ENCODE measurements at places on chromosomes 4 and X.

- DNase-seq, result no peak
Observed at GRCh38 chr4:147640331-147640730, 23.1 kb downstream of the TMEM184C start.

GRCh38 chrX:18558799-18559198, 113.1 kb downstream of the RS1 start:
- DNase-seq, result no peak

GRCh38 chr4:81304871-81305270, 89.8 kb upstream of the PRKG2 start:
- no peak for DNase-seq

DNA sequence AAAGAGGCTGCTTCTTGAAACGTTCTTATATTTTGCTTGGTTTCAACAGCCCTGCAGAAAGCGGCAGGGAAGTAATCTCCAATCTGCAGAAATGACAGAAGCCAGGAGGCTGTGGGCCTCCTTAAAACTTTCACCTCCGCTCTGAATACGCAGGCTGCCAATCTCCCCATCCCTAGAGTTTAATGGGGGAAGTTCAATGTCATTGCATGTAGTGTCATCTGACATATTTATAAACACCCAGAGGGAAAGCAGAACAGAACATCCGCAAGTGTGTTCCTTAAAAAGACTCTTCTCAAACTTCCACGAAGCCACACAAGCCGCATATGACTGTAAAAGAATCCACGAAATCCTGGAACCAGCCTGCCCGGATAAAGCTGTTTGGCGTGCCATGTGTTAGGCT, 148.8 kb upstream of the TBL1X start:
- no peak for DNase-seq

- DNase-seq, result no peak
Observed at GRCh38 chr4:153646978-153647377, 37.1 kb upstream of the TLR2 start.

Measured in cerebellum (tissue), 4 donors.